NCI-H1436 treated with DMSO at 0.1 percent for 48 hours (cell line): ENCODE measurements at places on chromosomes 7 and 10.

DNA sequence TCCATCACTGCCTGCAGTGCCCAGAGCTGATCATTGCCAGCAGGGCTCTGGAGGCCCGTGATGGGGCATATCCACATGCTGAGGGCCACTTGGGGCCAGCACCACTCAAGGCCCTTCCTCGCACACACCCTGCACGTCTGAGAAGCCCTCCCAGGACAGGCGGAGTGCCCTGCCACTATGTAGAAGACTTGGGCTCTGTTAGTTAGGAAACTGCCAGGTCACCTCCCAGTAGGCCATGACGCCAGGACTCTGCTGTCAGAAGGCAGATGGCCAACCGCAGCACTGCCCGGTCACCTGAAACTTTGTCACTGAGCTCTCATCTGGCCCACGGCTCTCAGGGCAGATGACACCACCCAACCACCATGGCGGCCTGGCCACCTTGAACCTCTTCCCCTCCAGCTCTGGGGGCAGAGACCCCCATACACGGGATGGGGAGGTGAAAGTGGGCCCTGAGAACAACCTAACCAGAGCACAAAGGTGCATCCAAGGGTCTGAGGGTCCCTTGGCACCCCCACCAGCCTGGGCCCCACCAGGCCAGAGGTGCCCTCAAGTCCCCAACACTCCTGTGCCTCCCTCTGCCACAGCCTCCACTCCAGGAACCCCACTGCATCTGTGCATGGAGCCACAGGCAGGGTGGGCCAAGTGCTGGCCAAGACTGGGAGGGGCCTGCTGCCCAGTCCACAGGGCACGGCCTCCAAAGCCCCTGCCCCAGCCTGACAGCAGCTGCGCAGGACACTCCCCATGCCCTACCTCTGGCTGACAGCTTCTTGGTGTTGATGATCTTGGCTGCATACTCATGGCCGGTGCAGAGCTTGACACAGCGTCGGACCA, 41.8 kb downstream of the CAMK2B start:
- DNase-seq = no peak

GRCh38 chr10:9297580-9297979, 1243.1 kb downstream of the GATA3 start:
- no peak for DNase-seq

DNA sequence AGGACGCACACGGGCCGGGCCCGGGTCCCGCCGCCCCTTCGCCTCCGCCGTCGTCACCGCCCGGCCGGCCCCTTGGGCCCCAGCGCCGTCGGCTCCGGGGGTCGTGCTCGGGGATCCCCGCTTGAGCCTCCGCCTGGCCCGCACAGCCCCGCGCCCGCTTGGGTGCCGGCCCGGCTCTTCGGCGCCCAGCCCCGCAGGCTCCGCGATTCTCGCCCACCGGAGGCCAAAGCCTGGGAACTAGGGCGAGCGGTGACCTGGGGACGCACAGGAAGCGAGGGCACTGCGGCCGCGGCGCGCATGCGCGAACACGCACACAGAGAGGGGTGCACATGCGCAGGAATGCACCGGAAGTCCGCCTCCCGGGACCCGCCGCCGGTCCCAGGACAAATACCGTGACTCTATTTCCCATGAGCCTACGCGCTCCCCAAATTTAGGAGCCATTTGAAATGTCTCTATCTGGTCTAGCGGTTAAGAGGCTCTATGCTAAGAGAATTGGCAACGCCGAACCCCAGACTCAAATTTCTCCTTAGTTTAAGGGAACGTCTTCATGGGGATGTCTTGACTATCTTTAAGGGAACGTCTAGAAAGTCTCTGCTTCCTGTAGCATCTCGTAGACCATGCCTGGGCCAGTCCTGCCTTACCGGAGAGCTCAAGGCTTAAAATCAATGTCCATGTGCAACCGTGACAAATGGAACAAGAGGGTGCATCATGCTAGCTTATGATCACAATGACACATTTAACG, at the start of gene ZNF12:
Gene ZNF12, minus strand, starts transcription at position 282 of the 742 bp plus-strand sequence. CDS start 1,774 bp downstream, outside the sequence.
- peak; percentile 67 for DNase-seq

- no peak for DNase-seq
Measured at GRCh38 chr7:127927348-127927696, 103.9 kb downstream of the LRRC4 start.

DNA sequence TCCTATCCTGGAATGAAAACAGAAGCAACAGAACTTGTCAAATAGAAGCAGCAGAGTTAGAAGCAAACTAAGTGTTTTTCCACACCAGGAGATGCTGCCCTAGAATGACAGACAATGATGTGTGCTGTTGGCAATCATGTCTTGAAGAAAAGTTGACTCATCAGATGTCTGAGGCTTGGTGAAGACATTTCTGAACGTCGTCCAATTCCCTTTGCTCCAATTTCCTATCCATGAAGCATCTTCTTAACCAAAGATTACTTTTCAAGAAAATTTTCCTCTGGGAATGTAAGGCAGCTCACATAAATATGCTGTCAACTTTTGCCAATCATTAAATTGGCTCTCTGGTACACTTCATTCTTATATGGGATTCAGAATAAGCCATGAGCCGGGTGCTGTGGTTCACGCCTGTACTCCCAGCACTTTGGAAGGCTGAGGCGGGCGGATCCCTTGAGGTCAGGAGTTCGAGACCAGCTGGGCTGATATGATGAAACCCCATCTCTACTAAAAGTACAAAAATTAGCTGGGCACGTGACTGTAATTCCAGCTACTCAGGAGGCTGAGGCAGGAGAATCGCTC, 34.6 kb downstream of the MALSU1 start:
- no peak for DNase-seq

GRCh38 chr10:103800789-103801540, 54.4 kb downstream of the SH3PXD2A start:
- no peak for DNase-seq

GRCh38 chr7:98200364-98200763, 10.9 kb upstream of the BHLHA15 start:
- DNase-seq = no peak

- DNase-seq = no peak
Measured at GRCh38 chr7:150996376-150997074, 5.7 kb downstream of the NOS3 start.

DNA sequence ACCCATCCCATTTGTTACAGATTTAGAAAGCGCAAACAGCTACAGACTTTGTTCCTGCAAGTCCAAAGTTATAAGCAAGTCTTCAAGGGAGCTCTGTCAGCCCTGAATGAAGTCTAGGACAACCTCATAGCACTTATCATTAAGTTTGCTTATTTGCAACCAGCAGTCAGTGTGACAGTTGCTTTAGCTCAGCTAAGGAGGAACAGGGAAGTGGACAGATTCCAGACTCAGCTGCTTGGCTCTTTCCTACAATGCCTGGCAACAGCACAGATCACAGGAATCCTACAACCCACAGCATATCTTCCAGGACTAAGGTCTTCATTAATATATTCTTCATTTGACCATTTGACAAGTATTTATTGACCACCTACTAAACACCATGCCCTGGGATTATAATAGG, 17.4 kb upstream of the KIF5B start:
- no peak for DNase-seq

DNA sequence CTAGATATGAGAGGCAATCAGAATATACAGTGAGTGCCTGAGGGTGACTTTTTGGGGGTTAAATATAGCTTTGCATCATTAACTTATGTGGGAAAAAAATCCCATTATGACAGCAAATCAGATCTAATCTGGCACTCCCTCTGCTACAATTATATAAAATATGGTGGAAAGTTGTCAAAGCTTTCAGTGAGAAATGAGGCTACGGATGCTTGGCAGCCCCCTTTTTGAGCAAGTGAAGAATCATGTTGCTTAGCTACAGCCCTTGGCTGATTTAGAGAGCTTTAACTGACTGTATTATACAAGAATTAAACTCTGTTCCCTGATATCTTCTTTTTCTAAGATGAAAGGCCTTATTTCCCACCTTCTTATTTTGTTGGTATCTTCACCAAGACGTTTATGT, 57.4 kb downstream of the GPR158 start:
- no peak for DNase-seq

- DNase-seq = peak; percentile 24
Measured at GRCh38 chr7:29563590-29564495, at the start of gene PRR15. Gene PRR15, plus strand, starts transcription at chr7:29563835. Its CDS starts 2,495 bp downstream, at chr7:29566330.

DNA sequence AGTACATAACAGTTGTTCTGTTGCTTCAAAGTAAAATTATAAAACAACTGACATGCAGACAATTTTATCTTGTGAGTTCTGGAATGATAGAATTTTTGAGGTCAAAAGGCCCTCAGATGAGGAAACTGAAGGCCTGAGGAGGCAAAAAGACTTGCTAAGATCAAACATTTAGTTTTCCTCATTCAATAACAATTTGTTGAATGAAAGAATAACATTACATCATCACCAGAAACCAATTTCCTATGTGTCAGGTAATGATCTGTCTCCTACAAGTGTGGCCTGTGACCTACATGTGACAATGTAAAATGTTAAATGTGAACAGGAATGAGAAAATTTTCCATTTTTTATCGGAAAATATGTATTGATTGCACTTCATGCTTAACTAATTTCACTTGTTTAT, 16.6 kb upstream of the ASB4 start:
- no peak for DNase-seq

DNA sequence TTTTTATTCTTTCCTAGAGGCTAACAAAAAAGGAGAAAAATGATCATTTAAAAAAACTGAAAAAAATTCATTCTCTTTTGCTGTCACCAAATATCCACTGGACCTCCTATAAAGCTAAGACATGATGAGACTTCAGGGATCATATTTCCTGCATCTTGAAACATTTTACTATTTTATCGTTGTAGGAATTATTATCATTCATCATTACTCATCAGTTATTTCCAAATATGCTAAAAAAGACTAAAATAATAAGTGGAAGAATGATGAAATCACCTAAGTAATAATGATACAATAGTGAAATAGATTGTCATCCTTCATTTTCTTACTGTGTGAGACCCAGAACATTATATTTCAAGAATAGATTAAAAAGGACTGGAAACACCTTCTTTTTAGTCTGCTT, 28.3 kb downstream of the TAF3 start:
- DNase-seq = no peak

DNA sequence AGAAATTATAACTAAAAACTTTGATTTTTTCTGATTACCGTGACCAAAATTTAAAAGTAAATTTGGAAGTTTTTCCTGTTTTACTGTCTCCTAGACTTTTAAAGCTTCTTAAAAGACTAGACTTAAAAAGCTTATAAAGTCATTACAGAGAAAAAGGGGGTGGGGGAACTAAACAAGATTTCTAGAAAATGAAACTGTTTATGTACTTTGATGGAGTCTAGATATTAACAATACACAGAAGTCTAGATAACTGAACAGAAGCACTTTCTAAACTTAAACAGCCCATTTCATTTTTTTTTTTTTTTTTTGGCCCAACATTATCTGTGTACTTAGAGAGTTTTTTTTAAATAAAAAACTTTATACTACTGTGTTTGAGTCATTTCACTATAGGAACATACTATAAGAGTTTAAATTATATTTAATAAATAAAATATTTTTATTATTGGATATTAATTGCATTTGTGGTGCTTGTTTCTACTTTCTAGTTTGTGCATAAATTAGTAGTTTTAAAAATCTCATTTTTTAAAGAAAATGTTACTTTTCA, 98.5 kb downstream of the PHTF2 start:
- DNase-seq = no peak

GRCh38 chr10:86260564-86260963, 106.0 kb downstream of the GRID1 start:
- DNase-seq = peak; percentile 54

DNA sequence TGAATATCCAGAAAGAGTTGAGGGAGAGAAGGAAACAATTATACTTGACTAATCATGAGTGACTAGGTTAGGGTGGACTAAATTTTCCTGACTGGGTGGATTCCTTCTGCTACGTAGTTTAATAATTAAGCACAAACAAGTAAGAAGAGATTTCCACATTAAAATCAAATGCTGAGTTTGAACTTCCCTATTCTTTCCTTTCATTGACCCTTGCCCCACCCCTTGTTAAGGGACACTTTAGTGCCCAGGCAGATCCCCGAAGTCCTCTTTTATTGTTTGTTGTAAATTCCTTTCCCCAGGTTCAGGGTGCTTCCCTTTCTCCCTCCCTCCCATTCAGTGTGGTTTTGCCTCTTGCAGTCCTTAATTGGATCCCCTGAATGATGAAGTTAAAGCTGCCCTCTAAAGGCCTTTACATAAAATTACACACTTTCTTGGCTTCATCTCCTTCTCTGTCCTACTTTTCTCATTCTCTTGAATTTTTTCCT, 8.8 kb upstream of the SPAM1 start:
- no peak for DNase-seq

DNA sequence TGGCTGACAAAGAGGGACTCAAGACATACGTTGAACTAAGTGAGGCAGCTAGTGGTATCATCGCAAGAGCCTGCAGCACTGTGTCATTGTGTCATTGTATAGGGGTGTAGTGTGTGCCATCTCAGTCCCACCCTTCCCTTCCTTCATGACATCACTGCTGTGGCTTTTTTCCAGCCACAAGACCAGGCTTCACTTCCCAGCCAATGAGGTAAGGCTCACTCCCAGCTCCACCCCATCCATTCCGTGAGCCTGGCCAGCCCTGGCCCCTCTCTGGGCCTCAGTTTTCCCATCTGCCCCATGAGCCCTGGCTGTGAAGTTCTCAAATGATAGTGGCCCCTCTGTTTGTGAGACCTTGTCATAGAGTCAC, 134.3 kb upstream of the ZMIZ1 start:
- DNase-seq = no peak

DNA sequence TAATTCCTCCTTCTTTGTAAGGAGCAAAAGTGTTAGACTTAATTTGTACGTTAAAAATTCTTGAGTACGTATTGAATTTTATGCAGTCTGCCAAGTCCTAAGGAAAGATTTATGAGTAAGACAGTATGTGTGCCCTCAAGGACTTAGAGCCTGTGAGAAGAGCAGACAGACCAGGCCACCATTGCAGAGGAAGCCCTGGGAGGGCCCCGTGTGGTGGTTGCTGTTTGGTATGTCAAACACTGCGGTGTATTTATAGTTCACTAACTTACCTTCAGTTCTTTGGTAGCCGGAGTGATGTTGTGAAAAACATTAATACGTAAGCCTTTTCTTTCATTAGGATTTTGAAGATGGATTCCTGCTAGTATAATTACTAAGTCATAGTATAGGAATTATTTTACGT, 82.9 kb downstream of the GALNT11 start:
- DNase-seq = no peak

DNA sequence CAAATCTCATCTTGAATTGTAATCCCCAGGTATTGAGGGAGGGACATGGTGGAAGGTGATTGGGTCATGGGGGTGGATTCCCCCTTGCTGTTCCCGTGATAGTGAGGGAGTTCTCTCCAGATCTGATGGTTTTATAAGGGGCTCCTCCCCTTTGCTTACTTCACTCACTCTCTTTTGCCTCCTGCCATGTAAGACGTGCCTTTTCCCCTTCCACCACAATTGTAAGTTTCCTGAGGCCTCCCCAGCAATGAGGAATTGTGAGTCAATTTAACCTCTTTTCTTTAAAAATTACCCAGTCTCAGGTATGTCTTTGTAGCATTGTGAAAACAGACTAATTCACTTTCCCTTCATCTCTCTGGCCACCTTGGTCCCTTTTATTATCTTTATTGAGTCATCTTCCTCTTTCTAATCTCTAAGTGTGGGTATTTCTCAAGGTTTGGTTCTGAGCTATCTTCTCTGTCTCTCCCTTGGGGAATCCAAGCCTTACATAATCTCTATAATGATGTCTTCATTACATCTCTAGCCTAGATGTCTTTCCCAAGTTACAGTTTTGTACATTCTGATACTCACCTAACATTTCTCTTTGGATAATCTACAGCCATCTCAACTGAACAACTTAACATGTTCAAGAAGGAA, 99.1 kb upstream of the JCAD start:
- DNase-seq = no peak
